ENCODE measurements at places on chromosomes 4 and X. TPM values are rescaled to one million over a fixed set of nuclear protein-coding genes. Genes with fewer than 3 reads are reported as not detected.

Gene PDE6B
- total RNA-seq: 9.2 TPM

Gene GABRQ
- total RNA-seq: 5.8 TPM

Gene PPEF2
- total RNA-seq: not detected

Gene FAM9C
- under 0.01 TPM for total RNA-seq

Gene S100G
- total RNA-seq: not detected

Gene CLDN34
- not detected for total RNA-seq

Gene TCEAL2
- total RNA-seq: 41.8 TPM

Gene H2BW2
- total RNA-seq: not detected

Gene ARAP2
- total RNA-seq: 78.2 TPM

Gene HPRT1
- 26.1 TPM for total RNA-seq
